ENCODE measurements at places on chromosomes 1 and 21.

DNA sequence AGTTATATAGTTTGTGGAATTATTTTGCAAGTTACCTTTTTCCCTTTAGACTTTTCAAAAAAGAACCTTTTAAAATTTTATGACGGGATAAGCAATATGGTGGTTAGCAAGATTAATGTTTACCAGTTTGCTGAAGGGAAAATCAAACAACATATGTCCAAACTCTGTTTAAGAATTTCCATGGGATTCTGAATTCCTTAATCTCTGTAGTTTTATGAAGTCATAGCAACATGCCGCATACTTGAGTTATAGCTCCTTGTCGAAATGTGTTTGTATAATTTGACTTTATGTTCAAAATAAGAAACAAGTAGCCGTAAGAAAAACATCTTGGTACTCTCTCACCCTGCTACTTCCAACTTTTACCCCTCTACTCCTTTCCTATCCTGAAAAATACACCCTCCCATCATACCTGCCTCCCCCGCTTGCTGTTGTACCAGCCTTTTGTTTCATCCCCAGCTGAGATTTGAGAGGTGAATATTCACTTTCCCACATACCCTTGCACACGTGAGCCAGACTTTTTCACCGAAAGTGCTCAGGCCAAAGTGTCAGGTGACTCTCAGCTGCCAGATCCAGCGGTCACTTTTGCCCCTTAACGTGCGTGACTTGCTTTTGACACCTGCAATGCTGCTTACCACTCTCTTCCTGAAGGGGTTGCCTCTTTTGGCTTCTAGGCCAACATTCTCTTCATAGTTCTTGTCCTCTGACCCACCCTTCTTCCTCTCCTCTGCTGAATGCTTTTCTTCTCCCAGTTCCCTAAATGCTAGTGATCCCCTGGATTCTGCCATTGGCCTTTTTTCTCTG is 83.5 kb upstream of the ZNF326 start:
- no peak for DNase-seq

DNA sequence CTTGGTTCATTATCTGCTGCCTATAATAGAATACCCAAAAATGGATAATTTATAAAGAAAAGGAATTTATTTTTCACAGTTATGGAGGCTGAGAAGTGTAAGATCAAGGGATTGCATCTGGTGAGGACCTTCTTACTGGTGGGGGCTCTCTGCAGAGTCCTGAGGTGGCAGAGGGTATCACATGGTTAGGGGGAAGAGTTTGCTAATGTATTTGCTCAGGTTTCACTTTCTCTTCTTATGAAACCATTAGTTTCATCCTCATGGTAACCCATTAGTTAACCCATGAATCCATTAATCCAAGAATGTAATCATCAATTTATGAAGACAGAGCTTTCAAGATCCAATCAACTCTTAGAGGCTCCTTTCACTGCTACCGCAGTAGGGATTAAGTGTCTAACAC is 120.6 kb downstream of the DNM3 start:
- DNase-seq: no peak

- DNase-seq: no peak
These were observed 15.8 kb upstream of the CENPF start for GRCh38 chr1:214587165-214587564.

GRCh38 chr1:153796786-153797659 is 21.8 kb downstream of the SLC27A3 start:
- peak; percentile 78 for DNase-seq

DNA sequence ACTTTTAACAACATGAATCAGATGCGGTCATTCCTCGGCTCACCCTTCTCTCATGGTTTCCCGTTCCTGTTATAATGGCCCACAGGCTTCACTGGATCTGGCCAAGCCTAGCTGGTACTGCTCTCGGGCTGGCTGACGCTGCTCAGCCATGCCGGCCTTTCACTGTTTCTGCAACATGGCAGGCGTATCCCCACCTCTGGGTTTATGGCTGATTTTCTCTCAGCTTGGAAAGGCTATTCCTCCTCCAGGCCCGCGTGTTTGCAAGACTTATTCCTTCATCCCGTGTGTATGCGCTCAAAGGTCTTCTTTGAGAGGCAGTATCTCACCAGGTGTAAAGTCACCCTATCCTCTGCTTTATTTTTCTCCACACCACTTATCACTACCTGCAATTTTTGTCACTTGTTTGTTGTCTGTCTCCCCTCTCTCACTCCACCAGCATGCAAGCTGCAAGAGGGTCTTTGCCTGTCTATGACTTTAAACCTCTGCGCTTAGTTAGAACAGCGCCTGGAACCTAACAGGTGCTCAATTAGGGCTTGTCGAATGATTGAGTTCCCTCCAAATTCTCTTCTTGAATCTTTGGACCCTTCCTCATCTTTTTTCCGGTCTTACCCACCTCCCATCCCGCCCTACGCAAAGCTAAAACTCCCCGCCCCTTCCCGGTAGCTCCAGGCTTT is 491 bp upstream of the RAP1A start:
- no peak for DNase-seq

DNA sequence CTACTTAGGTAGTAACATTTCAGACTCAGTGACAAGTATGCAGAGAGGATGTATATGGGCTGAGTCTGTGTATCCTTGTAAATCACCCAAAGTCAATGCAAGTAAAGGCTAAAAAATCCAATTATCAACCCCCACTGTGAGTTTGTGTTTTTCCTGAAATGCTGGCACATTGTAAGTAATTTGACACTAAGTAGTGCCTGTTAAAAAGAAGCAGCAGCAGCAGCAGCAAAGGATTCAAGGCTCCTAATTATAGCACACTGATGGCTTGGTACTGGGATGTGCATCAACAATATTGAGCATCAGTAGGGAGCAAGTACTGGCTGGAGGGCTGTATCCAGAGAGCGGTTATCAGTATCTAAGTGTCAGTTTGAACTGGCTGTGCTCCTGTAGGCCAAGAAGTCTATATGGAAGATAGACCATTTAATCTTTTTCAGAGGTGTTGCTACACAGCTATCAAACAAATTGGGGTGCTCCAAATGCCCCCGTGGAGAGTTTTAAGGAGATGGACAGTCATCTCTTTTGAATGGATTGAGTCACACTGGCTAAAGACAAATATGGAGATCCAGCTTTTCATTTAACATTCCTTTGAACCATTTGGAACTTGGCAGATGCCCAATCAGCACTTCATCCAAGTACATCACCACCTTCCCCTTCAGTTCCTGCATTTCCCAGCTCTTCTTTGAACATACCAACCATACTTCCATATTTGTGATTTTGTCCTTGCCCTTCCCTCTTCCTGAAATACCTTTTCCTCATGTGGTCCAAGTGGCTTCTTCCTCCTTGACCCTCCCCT is 241.2 kb upstream of the ST6GALNAC5 start:
- no peak for DNase-seq

GRCh38 chr1:8284127-8284526 is 33.8 kb upstream of the SLC45A1 start:
- no peak for DNase-seq

DNA sequence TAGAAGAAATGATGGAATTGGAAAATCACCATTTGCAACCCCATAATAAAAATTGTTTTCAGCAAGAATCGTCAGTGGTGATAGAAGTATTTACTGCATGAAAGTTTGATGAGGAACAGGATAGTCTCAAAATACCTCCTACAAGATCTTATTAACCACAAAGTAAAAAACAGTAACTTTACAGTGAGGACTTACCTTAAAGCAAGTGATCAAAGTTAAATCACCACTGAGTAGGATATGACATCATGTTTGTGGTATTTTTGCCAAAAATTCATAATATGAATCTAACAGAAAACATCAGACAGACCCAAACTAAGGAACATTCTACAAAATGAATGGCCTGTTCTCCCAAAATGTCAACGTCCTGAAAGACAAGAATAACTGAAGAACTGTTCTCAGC is 19.9 kb downstream of the ALDH9A1 start:
- DNase-seq: no peak

DNA sequence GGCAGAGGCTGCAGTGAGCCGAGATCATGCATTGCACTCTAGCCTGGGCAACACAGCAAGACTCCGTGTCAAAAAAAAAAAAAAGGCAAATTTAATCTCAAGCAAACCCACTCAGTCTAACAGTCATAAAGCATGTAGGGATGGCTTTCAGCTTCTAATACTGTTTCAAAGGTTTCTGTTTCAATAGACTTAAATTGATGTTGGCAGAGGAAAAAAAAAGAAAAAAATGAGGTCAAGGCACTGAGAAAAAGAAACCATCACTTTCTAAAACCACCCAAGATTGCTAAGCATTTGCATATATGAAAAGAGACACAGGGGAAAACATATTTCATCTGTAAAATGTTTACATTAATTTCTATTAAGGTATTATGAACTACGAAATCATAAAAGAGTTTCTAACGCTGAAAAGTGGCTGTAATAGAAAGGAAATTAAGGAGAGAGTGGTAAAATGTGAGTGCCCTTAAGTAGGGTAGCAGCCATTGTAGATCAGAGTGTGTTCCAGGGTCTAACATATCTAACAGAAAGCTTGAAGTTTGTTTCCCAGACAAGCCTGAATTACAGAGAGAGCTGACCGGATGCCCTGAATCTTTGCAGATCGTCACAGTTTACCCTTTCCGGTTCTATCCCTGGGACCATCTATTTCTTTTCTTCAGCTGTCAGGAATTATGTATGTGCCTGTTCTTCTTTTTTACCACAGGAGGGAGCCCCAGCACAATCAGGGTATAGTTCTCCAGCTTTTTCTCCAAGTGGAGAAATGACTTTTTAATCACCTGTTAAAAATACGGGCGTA is 70.0 kb downstream of the PLD5 start:
- no peak for DNase-seq

GRCh38 chr1:6963912-6964307 is 178.7 kb downstream of the CAMTA1 start:
- DNase-seq: no peak

- no peak for DNase-seq
These were observed 260.0 kb downstream of the FMN2 start for GRCh38 chr1:240351690-240352089.

DNA sequence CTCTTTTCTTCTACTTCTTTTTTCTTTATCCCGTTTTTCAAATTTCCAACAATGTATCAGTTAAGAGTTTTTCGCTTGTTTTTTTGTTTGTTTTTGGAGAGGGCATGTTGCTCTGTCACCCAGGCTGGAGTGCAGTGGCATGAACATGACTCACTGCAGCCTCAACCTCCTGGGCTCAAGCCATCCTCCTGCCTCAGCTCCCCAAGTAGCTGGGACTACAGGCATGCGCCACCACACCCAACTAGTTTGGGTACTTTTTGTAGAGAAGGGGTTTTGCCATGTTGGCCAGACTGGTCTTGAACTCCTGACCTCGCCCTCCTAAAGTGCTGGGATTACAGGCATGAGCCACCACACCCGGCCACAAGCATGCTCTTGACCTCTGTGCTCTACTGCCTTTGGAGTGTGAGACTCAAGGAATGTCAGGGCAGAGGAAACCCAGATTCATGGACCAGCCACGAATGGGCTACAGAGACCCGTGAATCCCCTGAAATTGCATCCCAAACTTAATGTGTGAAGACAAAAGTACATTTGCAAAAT is 65.1 kb upstream of the HSD17B7 start:
- no peak for DNase-seq

DNA sequence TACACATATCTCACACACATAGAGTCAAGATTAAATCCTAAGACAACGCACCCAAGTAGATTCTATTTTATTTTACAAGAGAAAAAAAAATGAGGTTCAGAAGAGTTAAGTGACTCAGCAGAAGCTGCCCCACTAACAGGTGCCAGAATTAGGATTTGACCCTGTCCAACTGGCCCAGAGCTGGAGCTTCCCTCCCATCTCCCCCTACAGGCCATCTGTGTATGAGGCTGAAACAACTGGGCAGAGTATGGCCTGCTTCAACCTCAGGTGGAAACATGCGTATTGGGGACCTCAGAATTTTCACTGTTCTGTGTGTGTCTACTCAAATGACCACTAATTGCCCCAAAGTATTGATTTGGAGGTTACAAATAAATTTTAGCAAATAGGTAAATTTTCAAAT is 29.9 kb downstream of the PSMG1 start:
- no peak for DNase-seq

- no peak for DNase-seq
These were observed 8.8 kb downstream of the AK5 start for GRCh38 chr1:77290576-77290975.

DNA sequence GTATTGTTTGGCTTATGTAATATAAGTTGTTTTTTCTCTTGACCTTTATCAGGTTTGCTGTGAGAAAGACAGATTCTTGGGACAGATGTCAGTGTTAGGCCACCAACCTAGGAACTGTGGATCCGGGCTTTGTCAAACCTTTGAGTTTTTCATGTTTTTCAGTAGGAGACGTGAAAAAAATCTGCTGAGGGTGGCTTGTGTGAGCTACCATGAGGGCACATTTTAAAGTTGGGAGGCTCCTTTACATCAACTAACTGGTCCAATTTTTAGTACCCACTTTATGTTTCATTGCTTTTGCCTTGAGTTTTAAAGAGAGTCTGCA is 801 bp downstream of the RPS6KC1 start:
- DNase-seq: no peak

DNA sequence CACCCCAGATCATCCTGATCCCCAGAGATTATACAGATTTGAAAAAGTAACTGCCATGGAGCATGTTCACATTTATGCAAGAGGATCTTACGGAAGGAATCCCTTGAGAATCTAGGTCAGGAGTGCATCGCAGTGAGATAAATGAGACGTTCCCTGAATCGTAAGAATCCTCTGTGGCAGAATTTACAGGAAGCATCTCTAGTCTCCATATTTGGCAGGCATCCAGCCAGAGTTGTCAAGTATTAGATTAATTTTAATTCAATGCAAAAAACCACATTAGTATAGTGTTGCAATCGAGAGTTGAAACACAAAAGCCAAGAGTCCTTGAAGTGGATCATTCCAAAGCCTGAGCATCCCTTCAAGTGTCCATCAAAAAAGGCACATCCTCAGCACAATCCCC is 100.8 kb downstream of the RRAGC start:
- DNase-seq: no peak

- no peak for DNase-seq
These were observed 57.5 kb downstream of the CD247 start for GRCh38 chr1:167460836-167461235.

DNA sequence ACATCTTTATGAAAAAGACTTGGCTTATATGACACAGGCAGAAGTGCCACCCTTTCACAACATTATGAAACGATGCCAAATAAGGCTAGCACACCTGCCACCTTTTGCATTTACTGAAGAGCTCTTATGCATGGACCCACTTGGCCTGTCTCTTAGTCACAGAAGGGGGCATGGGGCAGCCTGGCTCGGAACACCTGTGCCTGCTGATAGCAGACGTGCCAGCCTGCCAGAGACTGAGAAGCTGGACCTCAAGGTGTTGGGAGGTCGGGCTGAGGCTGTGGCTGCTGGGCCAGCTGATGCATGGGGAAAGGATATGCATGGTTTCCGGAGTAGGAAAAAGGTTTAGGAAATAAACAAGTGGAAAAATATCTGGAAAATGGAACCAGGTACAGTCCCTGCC is 21.5 kb downstream of the RCAN1 start:
- DNase-seq: no peak

- no peak for DNase-seq
These were observed 41.6 kb upstream of the SLC45A1 start for GRCh38 chr1:8276173-8276914.

- no peak for DNase-seq
These were observed 29.8 kb upstream of the ZBTB21 start for GRCh38 chr21:42039911-42040351.
